SJCRH30 (cell line): ENCODE measurements at places on chromosomes 3 and 15. TPM values are rescaled to one million over a fixed set of nuclear protein-coding genes. Genes with fewer than 3 reads are reported as not detected.

GRCh38 chr15:67175643-67176071 lies 78.8 kb downstream of the AAGAB start:
- peaks cover 51% of the 10 kb centered on the region for H3K4me1 ChIP-seq
- DNase-seq = no peak
- H3K36me3 ChIP-seq = peaks cover 9% of the 10 kb centered on the region; the same call in 1 of the 2 replicates
- no peak overlapping the region for H3K4me3 ChIP-seq

DNA sequence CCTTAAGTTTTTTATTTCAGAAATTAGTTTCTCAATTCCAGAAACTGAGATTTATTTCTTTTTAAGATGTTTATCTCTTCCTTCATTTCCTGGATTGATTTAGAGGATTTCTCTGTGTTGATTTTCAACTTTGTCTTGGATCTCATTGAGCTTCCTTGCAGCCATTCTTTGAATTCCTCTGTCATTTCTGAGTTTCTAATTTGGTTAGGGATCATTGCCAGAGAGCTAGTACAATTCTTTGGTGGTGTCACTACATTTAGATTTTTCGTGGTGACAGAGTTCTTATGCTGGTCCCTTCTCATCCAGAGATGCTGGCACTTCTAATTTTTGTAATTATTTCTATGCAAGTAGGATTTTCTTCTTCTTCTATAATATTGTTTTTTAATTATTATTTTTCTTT lies 691.1 kb upstream of the NAALADL2 start:
- no peaks in the 10 kb centered on the region for H3K4me1 ChIP-seq
- H3K27me3 ChIP-seq = no peaks in the 10 kb centered on the region
- H3K4me3 ChIP-seq = no peak overlapping the region
- H3K36me3 ChIP-seq = no peaks in the 10 kb centered on the region
- H3K27ac ChIP-seq = no peak overlapping the region
- DNase-seq = no peak

DNA sequence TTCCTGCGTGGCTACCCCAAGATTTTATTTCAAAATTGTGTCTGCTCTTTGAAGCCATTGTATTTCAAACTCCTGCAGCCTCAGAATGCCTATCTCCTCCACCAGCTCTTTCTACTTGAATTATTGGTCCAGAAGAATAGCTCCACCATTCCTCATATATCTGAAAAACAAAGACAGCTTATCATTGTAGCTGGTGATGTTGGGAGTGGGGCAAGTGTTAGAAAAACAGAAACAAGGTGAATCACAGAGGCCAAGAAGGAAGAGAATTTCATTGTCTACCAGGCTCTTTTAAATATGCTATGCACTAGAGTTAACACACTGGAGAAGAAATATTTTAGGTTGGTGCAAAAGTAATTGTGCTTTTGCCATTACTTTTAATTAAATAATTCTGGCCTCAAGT lies 307.9 kb upstream of the ROPN1 start:
- H3K36me3 ChIP-seq = no peaks in the 10 kb centered on the region
- no peak overlapping the region for H3K27ac ChIP-seq
- no peaks in the 10 kb centered on the region for H3K27me3 ChIP-seq
- DNase-seq = no peak

SLC22A14 gene
- total RNA-seq = not detected in 2 replicates

- peak; percentile 97 for DNase-seq
- H3K36me3 ChIP-seq = no peaks in the 10 kb centered on the region
- H3K4me3 ChIP-seq = no peak overlapping the region
- H3K4me1 ChIP-seq = peaks cover 36% of the 10 kb centered on the region
- peak overlapping the region; percentile 77 for H3K27ac ChIP-seq
- no peaks in the 10 kb centered on the region for H3K27me3 ChIP-seq
These were observed 51.9 kb upstream of the KLF13 start for GRCh38 chr15:31274496-31275330.

THPO gene
- total RNA-seq = 0.61 and 1.2 TPM in 2 replicates

GRCh38 chr15:90618330-90619125 lies 88.8 kb downstream of the CRTC3 start:
- no peaks in the 10 kb centered on the region; the same call in none of the 2 replicates for H3K36me3 ChIP-seq
- no peaks in the 10 kb centered on the region for H3K27me3 ChIP-seq
- H3K27ac ChIP-seq = no peak overlapping the region
- H3K4me1 ChIP-seq = no peaks in the 10 kb centered on the region
- peak; percentile 16 for DNase-seq
- H3K4me3 ChIP-seq = no peak overlapping the region

DNA sequence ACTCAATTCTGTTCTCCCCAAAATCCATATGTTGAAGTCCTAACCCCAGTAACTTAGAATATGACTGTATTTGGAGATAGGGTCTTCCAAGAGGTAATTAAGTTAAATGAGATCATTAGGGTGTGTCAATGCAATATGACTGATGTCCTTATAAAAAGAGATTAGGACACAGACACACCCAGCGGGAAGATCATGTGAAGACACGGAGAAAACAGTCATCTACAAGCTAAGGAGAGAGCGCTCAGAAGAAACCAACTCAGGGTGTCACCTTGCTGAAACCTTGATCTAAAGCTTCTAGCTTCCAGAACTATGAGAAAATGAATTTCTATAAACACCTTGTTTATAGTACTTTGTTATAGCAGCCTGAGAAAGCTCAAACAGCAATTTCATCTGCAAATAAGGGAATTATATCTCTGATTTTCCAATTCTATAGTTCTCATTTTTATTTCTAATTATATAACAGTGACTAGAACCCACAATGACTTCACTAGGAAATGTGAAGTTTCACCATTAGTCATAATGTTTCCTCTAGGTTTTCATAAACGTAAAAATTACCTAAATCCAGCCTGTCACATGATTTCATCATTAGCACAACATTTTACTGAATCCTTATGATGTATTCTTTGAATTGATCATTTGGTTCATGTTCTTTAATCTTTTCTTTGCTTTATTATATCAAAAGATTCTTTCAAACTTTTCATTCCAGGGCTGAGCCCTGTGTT lies 459.1 kb upstream of the MDFIC2 start:
- no peak for DNase-seq
- H3K4me1 ChIP-seq = no peaks in the 10 kb centered on the region
- H3K27ac ChIP-seq = no peak overlapping the region
- no peak overlapping the region for H3K4me3 ChIP-seq
- H3K36me3 ChIP-seq = no peaks in the 10 kb centered on the region

- H3K36me3 ChIP-seq = no peaks in the 10 kb centered on the region
- peak; percentile 12 for DNase-seq
- H3K27me3 ChIP-seq = no peaks in the 10 kb centered on the region
- no peaks in the 10 kb centered on the region for H3K4me1 ChIP-seq
These were observed 10.6 kb downstream of the ATP8B4 start for GRCh38 chr15:50108461-50108860.

GRCh38 chr3:187593451-187593850 lies 76.7 kb downstream of the SST start:
- no peak overlapping the region for H3K4me3 ChIP-seq
- no peaks in the 10 kb centered on the region for H3K4me1 ChIP-seq
- no peaks in the 10 kb centered on the region for H3K36me3 ChIP-seq
- H3K27me3 ChIP-seq = no peaks in the 10 kb centered on the region

RFTN1 gene
- total RNA-seq = 17.0 and 20.1 TPM in 2 replicates

IQCF5 gene
- not detected in 2 replicates for total RNA-seq

PLS1 gene
- total RNA-seq = 27.2 and 27.5 TPM in 2 replicates

DNA sequence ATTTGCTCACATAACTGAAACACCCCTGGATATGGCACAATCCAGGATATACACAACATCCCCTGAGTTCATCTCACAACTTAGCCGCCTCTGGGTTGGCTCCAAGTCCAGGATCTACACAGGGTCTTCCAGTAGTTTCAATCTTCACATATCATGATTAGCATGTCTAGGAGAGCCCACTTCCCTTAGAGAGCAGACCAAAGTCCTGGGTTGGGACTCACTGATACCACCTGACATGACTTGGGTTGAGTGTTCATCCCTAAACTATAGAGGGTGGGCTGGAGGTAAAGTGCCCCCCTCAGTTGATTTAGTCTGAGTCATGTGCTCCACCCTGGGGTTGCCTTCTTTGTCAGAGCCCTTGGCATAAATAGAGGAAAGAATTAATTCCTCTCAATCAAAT lies 493.6 kb upstream of the PPP2R3A start:
- H3K4me3 ChIP-seq = no peak overlapping the region
- DNase-seq = no peak
- no peak overlapping the region for H3K27ac ChIP-seq

CKMT1A gene
- 0.20 TPM in 1 of 2 replicates, not detected in the other for total RNA-seq

DNA sequence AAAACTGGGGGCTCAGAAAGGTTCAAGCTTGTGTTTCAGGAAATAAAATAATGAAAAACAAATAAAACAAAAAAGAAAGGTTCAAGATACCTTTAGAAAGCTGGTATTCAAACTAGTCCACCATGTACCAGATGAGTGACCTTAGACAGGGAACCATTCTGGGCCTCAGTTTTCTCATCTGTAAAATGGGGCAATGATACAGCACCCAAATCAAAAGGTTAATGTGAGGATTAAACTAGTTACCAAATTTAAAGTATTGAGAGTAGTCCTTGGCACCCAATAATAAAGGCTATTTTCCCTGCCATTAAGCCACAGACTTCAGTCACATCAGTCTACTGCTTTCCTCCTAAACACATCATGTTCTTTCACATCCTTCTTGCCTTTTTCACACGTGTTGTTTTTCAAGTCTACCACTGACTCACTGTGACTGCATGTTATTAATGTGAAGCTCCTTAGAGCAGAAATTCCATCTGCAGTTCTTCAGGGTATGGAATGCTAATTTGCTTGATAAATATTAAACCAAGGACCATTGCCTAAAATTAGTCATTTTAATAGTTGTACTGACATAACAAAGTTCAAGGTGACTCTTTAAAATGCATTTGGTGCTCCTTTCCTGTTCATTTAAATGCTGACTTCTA lies 19.9 kb downstream of the TAMM41 start:
- peaks cover 26% of the 10 kb centered on the region for H3K36me3 ChIP-seq
- no peak overlapping the region for H3K27ac ChIP-seq
- no peak for DNase-seq
- no peak overlapping the region for H3K4me3 ChIP-seq

LRRC49 gene
- total RNA-seq = 12.6 and 21.1 TPM in 2 replicates

DNA sequence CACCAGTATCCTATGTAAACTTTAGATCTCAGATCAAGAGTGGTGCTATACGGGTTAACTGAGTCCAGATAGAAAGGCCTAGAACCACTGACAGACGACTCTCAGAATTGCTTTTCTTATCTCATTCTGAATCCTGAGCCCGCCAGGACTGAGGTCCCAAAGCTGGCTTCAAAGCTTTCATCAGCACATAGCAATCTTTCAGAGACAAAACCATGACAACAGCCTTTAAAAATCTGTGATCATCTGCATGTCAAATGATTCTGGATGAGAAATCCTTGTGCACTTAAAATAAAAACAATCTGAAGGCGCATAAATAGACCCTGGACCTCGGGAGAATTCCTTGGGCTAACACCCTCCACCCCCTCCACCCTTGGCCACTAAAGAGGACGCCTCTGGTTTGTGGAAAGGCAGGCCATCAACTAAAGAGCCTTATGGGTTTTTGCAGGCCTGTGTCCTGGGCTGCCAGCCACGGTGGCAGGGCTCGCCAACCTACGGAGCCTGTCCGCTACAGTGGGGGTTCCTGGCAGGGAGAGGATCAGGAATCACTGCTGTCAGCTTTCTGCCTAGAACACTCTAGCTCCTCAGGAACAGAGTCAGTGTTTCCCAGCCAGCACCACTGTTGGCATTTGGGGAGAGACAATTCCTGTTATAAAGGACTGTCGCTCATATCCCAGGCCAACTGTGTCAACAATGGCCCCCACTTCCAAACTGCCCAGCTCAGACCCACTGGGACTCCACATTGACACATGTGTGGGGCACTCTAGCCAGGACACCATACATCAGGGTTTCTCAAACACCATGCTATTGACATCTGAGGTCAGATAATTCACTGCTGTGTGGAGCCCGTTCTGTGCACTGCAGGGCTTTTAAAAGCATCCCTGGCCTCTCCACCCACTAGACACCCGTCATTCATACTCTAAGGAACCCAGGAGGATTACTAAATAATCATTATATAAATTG lies 20.2 kb downstream of the TLE3 start:
- DNase-seq = no peak
- peaks cover 43% of the 10 kb centered on the region for H3K36me3 ChIP-seq
- peaks cover 9% of the 10 kb centered on the region; the same call in 1 of the 2 replicates for H3K4me1 ChIP-seq
- no peak overlapping the region for H3K27ac ChIP-seq
- H3K4me3 ChIP-seq = no peak overlapping the region

DNA sequence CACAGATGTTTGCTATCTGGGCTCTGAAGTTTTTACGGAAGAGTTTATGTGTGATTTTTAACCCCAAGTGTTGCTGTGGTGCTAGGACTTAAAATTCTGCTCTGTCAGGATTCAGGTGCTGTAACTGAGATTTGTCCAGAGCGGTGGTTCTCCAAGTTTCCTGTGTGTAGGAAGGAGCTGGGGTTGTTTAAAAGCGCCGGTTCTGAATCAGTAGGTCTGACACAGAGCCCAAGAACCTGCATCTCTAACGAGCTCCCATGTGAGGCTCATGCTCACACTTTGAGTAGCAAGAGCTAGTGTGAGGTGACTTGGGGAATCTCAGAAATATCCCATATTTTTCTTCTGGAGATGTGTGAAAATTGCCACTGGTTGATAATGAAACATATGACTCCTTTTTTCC lies 325.5 kb downstream of the SATB1 start:
- no peak overlapping the region for H3K4me3 ChIP-seq
- peaks cover 21% of the 10 kb centered on the region for H3K4me1 ChIP-seq
- no peaks in the 10 kb centered on the region for H3K27me3 ChIP-seq
- H3K36me3 ChIP-seq = no peaks in the 10 kb centered on the region
- no peak for DNase-seq

HCLS1 gene
- 0.68 and 1.9 TPM in 2 replicates for total RNA-seq

DNA sequence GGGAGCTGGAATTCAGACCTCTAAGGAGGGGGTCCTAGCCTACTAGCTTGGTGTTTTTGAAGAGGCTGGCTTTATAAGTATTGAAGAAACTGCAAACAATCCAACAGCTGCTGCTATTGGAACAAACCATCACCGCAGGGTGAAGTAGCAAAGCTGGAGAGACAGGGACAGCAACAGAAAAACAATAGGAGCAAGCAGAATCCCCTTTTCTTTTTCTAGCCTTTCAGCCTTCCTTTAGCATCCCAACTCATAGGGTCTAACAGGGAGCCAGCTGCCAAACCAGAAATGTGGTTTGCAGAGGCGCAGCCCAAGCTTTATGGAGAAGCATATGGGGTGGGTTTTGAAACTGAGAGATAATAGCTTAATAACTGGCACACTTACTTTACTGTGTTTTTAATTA lies 106.2 kb upstream of the CHMP2B start:
- no peaks in the 10 kb centered on the region for H3K36me3 ChIP-seq
- DNase-seq = peak; percentile 74
- H3K4me3 ChIP-seq = peak overlapping the region; percentile 34
- peak overlapping the region; percentile 71 for H3K27ac ChIP-seq
